Prostate gland (tissue), 2 donors: ENCODE measurements at places on chromosomes 12 and 14. TPM values are rescaled to one million over a fixed set of nuclear protein-coding genes. Genes with fewer than 3 reads are reported as not detected.

FGF23 gene
- not detected for total RNA-seq

WNT5B gene
- 65.4 TPM for total RNA-seq

LTB4R gene
- 14.2 TPM for total RNA-seq

DNA sequence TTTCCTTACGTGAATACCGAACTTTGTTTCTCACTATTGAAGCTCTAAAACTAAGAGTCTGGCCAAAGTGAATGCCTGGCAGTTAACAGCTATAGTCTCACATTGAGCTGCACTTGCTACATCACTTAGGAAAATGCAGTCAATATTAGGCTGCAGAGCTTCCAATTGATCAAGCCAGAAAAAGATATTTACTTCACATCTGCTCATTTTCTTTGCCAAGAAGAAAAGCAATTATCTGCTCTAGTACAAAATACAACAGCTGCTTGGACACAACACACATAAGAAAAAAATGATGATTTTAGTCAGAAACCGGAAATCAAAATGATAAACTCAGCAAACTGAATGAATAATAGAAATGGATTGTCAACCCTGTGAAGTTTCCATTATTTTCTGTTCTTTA, 45.4 kb downstream of the TMTC1 start:
- no peaks in the 10 kb centered on the region for H3K36me3 ChIP-seq
- DNase-seq = no peak

- no peak for DNase-seq
- H3K27ac ChIP-seq = no peak overlapping the region
- no peaks in the 10 kb centered on the region for H3K4me1 ChIP-seq
- H3K36me3 ChIP-seq = no peaks in the 10 kb centered on the region
- H3K4me3 ChIP-seq = no peak overlapping the region
- no peaks in the 10 kb centered on the region for H3K27me3 ChIP-seq
These were observed 113.2 kb downstream of the APAF1 start for GRCh38 chr12:98758331-98758730.

GRCh38 chr14:20176330-20176729, 14.4 kb upstream of the OR11G2 start:
- no peaks in the 10 kb centered on the region for H3K36me3 ChIP-seq
- H3K4me1 ChIP-seq = no peaks in the 10 kb centered on the region
- no peak overlapping the region for H3K4me3 ChIP-seq
- H3K27me3 ChIP-seq = no peaks in the 10 kb centered on the region
- DNase-seq = no peak

GRCh38 chr14:88698651-88699050, 94.1 kb downstream of the EML5 start:
- no peaks in the 10 kb centered on the region for H3K36me3 ChIP-seq
- no peaks in the 10 kb centered on the region for H3K27me3 ChIP-seq
- no peak overlapping the region for H3K27ac ChIP-seq
- H3K4me3 ChIP-seq = no peak overlapping the region
- no peak for DNase-seq
- H3K4me1 ChIP-seq = no peaks in the 10 kb centered on the region

- no peaks in the 10 kb centered on the region for H3K36me3 ChIP-seq
- peaks cover 4% of the 10 kb centered on the region for H3K27me3 ChIP-seq
These were observed 11.3 kb downstream of the AMN start for GRCh38 chr14:102933618-102934231.
